GM23248 (cell line): ENCODE measurements at places on chromosomes 11 and 22. TPM values are rescaled to one million over a fixed set of nuclear protein-coding genes. Genes with fewer than 3 reads are reported as not detected.

DNA sequence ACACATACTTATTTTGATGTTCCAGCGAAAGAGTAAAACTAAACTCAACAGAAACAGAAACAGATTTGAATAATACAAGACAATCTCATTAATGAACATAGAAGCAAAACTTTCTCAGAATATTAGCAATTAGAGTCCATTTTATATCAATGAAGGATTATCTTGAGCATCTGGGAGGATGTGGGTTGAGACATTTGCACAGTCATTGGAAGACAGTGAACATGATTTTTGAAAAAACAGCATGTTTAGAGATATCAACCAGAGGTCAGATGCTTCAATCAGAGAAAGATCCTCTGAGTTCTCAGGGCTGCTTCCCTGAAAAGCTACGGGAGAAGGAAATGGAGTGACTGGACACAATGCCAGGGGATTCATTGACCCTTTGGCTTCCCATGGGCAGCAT, 35.9 kb upstream of the VPREB1 start:
- no peak for DNase-seq
- H3K27me3 ChIP-seq: peaks cover 22% of the 10 kb centered on the region
- no peak overlapping the region for H3K4me3 ChIP-seq
- H3K36me3 ChIP-seq: no peaks in the 10 kb centered on the region
- no peak overlapping the region for H3K27ac ChIP-seq
- peaks cover 10% of the 10 kb centered on the region for H3K4me1 ChIP-seq

- H3K4me1 ChIP-seq: no peaks in the 10 kb centered on the region
- no peak for DNase-seq
- no peak overlapping the region for H3K4me3 ChIP-seq
- H3K36me3 ChIP-seq: no peaks in the 10 kb centered on the region
- H3K27me3 ChIP-seq: peaks cover 4% of the 10 kb centered on the region
These were observed 12.4 kb downstream of the ANO9 start for GRCh38 chr11:429391-429790.

- H3K36me3 ChIP-seq: peaks cover 22% of the 10 kb centered on the region
- H3K4me3 ChIP-seq: no peak overlapping the region
- H3K27ac ChIP-seq: no peak overlapping the region
- no peaks in the 10 kb centered on the region for H3K27me3 ChIP-seq
- no peaks in the 10 kb centered on the region for H3K4me1 ChIP-seq
These were observed 29.2 kb downstream of the CDPF1 start for GRCh38 chr22:46220921-46221320.

ENTHD1 gene
- not detected in 2 replicates for total RNA-seq
